ENCODE measurements at places on chromosomes 2 and 18.

- no peak for DNase-seq
Observed at GRCh38 chr2:33160191-33160590, 213.4 kb downstream of the LTBP1 start.

- no peak for DNase-seq
Observed at GRCh38 chr18:12879840-12880540, 4.0 kb downstream of the PTPN2 start.

DNA sequence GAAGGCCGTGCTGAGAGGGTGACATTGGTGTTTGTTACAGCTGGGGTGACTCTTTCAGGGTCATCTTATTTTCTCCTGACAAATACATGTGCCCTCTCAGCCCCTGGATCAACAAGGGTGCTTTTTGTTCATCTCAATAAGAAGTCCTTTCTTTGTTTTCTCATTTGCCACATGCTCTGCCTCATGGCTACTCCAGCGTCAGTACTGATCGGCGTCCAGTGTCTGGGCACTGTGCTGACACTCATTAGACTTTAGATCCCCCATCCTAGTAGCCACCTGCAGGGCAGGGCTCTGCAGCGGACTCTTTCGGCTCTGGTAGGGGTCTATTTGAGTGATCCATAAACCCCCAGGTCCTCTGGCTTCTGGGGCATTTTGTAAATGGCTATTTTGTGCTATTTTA is 38.4 kb downstream of the NPPC start:
- DNase-seq: no peak

GRCh38 chr2:129201696-129202095 is 777.8 kb upstream of the RAB6C start:
- DNase-seq: no peak

- DNase-seq: no peak
Observed at GRCh38 chr2:38909872-38910271, 20.2 kb downstream of the ARHGEF33 start.

DNA sequence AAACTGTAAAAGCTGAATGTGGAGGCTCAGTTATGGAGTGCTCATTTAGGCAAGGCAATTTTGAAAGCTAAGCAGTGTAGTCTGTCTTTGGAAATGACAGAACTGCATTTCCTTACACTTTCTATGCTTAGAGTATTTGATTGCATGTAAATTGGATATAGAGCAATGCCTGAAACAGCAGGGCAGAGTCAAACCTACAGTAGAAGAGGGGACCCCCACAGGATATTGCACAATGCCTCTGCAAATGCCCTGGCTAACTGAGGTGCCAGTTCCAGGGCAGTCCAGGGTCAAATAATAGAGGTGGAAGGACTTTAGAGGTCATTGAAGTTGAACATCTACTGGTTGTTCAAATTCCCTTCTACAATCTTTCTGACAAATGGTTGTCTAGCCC is 2.2 kb downstream of the TMEM178A start:
- DNase-seq: no peak

DNA sequence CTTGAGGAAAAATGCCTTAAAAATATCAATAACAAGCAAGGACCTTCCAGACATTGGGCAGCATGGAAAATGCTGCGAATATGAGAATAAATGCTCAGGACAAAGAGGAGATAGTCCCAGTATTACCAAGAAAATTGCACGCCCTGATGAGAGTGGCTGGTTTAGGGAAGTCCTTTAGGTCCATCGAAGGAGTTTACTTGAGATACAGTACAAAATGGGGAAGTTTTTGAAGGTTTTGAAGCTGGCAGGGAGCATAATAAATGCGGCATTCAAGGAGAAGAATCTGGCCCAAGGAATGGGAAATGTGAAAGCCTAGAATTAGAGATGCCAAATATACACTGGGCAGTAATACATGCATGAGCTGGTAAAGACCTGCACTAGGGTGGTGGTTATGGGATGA is 90.2 kb upstream of the SPATS2L start:
- no peak for DNase-seq

DNA sequence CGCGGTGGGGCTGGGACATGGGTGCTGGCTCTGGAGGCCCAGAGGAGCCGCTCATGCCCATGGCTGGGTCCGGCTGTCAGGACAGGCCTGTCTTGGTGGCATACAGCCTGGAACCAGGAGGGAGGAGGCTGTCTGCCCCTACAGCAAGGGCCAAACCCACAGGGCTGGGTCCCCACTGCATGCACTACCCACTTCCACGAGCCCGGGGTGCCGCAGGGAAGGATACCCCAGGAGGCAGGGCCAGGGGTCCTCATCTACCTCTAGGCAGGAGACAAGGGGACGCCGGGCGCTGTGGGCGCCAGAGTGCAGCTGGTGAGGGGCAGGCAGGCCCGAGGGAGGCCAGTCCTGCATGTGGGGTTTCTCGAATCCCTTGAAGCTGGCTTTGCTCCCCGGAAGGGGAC is 95.1 kb upstream of the GPC1 start:
- no peak for DNase-seq

DNA sequence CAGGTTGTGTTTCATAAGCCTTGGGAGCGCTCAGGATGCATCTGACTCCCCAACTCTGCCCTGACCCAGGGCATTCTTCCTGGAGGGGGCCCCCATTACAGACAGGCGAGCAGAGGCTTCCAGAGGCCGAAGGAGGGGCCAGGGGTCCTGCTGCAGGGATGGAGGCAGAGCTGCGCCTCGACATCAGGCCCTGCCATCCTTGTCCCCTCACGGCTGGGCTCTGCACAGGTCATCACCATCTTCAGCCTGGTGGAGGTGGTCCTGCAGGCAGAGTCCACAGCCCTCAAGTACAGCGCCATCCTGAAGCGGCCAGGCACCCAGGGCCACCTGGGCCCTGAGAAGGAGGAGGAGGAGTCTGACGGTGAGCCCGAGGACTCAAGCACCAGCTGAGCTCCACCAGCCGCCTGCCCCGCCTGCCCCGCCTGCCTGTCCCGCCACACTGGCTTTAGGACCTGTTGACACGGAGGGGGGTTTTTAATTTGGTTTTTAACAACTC is 42.3 kb upstream of the ALPP start:
- no peak for DNase-seq

- no peak for DNase-seq
Observed at GRCh38 chr2:32274289-32274688, 3.4 kb upstream of the YIPF4 start.

DNA sequence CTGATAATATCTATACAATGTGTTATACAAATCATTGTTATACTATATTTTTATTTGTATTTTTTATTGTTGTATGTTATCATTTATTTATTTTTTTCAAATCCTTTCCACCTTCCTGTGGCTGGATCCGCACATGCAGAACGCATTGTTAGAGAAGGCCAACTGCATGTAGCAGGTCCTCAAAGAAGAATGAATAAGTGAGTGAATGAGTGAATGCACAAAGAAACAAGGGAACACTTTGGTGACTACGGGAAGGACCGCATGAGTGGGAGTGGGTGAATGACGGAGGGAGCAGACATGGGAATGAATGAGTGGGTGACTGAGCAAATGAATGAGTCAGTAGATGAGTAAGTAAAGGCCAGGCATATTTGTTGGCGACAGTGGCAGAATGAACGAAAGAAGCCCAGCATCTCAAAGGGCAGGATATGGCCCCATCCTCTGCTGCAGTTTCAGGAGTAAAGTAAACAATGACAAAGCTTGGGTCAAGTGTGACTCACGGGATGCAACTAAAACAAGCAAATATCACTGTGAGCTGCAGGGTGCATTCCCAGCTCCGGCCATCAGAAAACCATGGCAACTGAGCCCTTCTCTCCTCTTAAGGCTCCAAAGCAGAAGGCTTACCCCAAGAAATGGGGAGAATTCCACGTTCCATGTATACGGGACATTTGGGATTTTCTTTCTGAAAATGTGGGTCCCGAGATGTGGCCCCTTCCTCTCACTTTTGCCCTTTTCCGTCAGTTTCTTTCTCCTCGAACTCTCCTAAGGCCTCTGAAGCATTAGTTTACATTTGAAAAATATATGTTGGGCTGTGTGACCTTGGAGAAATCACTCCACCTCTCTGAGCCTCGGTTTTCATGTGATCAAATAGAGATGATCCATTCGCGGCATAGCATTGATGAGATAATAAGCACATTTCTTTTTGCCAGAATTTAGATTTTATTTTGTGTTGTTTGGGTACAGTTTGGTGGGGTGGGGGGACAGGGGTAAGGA is 24.5 kb downstream of the KCNF1 start:
- no peak for DNase-seq

DNA sequence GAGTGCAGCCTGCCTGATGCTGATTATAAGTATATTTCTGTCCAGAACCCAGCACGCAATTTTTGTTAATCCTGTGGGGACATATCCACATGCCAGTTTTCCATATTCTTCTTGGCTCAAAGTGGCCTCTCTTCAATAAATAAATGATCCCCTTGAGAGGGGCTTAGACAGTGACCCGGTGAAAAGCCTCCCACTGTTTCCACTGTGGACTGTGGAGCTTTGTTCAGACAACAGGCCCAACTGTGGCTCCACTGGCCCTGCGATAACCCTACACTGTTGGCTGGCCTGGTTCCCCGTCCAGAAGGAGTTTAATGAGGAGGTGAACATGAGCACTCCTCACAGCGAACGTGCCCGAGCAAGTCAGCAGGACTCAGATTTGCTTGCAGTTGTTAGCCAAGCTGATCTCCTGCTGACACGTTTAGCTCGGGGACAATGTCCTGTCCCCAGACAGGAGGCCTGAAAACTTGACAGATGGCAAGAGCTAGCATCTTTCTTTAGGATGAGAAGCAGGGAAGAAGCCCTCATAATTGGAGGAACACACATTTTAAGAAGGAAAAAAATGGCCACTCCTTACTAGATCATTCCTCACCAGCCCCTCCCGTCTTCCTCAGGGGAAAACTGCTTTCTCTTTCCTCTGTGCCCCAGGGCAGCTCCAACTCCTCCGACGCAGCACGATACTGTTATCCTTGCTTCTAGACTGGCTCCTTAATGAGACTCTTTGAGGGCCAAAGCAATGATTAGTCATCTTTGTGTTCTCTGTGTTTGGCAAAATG is 20.0 kb upstream of the MTCL1 start:
- DNase-seq: peak; percentile 94

- no peak for DNase-seq
Observed at GRCh38 chr2:101899871-101900270, 91.9 kb upstream of the IL1R2 start.

- no peak for DNase-seq
Observed at GRCh38 chr18:50560681-50561629, 1.1 kb downstream of the MAPK4 start.

- DNase-seq: no peak
Observed at GRCh38 chr2:88058191-88058590, 2.6 kb upstream of the KRCC1 start.

GRCh38 chr2:118130385-118130784 is 42.1 kb downstream of the INSIG2 start:
- DNase-seq: no peak

GRCh38 chr2:51633073-51633472 is 601.1 kb upstream of the NRXN1 start:
- no peak for DNase-seq

GRCh38 chr2:128403814-128404708 is 85.4 kb upstream of the HS6ST1 start:
- DNase-seq: no peak

- DNase-seq: no peak
Observed at GRCh38 chr2:216661639-216662375, 28.6 kb downstream of the IGFBP2 start.

GRCh38 chr2:219569041-219569440 is 2.3 kb downstream of the OBSL1 start:
- no peak for DNase-seq

DNA sequence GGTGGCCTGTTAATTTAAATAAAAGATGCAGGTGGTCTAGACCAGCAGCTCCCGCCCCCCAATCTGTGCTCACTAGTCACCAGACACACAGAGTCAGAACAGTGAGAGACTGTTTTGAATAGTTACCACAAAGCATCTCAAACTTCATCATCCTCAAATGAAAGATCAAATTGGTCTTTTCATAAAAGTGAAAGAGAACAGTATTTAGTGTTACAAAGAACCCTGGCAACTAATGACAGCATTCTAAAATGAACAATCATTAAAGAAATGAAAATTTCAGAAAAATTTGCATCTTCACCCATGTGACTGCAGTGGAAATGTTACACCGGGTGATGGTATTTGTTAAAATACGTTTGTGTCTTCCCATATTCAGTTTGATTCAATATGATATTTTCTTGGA is 65.5 kb upstream of the PMAIP1 start:
- no peak for DNase-seq

- no peak for DNase-seq
Observed at GRCh38 chr2:207693641-207694249, 17.7 kb upstream of the CCNYL1 start.

DNA sequence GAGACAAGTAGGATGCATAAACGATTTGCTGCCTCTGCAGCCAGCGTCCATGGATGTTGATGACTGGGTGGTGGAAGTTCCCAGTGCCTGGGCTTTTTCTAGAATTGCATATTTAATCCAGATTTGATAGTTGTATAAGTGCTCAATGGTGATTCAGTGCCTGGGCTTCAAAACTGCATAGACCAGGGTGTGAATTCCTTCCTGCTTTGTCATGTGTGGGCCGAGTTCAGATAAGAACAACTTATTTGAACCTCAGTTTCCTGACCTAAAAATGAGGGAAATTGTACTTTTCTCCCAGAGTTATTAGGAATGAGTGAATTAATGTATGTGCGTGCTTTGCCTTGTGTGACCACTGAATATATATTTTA is 154.6 kb downstream of the WDSUB1 start:
- no peak for DNase-seq

- no peak for DNase-seq
Observed at GRCh38 chr2:103525756-103526155, 763.9 kb downstream of the TMEM182 start.

All from NCI-H446 (cell line).